ENCODE measurements at places on chromosomes 11 and 22.
A peak's percentile ranks its signal among the peaks of the same experiment; 100 is the strongest.

DNA sequence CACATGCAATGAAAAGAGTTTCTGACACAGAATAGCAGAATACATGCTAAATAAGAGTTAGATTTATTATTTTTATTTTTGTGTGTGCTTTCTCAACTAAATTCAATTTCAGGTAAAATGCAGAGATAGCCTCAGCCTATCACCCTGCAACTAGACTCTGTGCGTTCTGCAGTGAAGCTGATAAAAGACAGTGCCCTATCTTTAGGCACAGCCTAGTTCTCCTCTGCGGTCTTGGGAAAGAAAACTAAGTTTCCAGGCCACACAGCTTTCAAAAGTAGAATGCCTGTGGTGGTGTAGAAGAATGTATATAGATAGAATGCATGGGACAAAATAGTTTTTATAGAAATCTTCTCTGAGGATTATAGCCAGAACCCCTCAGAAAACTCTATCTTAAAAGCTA is 12.0 kb upstream of the MMP1 start:
- DNase-seq = no peak

- DNase-seq = no peak
These were observed 21.5 kb downstream of the IGLL5 start for GRCh38 chr22:22908941-22909604.

DNA sequence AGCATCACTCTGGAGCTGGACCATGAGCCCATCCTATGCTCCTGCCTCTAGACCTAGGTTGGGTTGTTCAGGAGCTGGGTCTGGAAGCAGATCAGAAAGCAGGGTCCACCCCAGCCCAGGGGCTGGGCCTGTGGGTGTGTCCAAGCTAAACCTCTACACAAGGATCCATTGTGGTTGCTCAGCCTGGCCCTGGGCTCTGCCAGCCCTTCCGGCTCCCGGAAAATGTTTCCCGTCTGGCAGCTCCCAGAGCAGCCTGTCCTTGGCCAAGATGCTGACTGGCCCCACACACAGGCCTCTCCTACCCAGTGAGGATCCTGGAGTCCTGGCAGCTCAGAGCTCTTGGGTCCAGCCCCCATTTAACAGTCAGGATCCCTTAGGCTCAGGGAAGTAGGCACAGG is 35.3 kb upstream of the FCHSD2 start:
- no peak for DNase-seq

DNA sequence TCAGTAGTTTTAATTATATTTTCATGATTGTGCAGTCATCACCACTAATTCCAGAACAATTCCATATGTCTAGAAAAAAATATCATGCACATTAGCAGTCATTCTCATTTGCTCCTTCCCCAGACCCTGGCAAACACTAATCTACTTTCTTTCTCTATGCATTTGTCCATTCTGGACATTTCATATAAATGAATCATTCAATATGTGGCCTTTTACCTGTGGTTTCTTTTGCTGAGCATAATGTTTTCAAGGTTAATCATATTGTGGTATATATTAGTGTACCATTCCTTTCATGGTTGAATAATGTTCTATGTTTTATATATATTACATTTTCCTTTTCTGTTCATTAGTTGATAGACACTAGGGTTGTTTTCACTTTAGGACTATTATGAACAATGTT is 811.1 kb upstream of the RAG2 start:
- no peak for DNase-seq

DNA sequence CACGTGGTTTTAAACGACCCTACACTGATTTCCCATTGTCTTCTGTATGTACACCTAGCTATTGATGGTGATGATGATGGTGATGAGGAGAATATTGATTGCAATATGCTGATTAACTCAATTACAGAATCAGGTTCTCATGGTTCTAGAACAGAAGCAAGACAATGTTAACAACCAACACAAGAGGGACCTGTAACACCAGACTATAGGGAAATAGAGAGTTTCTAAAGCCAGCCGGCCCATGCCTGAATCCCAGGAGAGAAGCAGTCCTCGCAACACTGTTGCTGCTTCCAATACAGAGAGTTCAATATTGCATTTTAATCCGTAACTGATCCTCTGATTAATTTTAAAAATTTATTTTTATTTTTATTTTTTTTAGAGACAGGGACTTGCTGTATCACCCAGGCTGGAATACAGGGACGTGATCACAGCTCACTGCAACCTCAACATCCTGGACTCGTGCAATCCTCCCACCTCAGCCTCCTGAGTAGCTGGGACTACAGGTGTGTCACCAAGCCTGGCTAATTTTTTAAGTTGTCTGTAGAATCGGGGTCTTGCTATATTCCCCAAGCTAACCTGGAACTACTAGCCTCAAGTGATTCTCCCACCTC is 22.2 kb upstream of the UBASH3B start:
- peak; percentile 54 for DNase-seq

GRCh38 chr11:109745996-109746625 is 324.1 kb downstream of the C11orf87 start:
- no peak for DNase-seq

- DNase-seq = peak; percentile 79
These were observed at the start of gene SPINDOC for GRCh38 chr11:63813035-63813562. TSS of gene SPINDOC (plus strand) at chr11:63813456. CDS start at chr11:63813687, 231 bp downstream.

DNA sequence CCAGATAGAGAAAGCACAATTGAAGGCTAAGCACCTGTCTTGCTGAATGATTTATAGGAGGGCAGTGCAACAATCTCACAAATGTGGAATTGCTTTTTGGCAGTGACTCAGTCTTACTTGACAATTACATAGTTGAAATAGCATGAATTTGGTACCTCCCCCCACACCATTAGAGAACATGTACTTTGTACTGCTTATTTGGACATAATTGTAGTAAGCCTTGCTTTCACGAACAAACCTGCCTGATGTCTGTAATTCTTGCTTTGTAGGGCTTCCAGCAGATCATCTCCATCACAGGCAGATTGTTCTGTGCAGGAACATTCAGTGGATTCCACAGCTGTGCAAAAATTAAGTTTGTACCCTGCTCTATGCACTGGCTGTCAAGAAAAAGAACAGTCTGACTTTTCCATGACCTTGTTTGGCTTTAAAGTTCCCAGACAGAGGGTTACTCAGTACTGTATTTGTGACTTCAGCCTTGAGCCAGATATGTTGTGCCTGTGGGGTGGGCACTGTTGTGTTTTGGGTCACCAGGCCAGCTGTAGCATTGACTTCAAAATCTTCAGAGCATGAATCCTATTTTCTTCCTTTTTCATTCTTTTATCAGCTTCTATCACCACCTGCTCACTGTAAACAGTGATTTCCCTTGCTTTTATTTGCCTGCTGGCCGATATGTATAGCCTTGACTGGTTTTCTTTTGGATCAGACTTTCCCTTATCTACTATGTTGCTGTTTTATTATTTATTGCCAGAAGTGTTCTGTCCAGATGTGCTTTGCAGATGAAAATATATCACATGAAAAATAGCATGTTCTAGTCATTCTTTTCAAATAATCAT is 941.0 kb upstream of the CHORDC1 start:
- DNase-seq = no peak

DNA sequence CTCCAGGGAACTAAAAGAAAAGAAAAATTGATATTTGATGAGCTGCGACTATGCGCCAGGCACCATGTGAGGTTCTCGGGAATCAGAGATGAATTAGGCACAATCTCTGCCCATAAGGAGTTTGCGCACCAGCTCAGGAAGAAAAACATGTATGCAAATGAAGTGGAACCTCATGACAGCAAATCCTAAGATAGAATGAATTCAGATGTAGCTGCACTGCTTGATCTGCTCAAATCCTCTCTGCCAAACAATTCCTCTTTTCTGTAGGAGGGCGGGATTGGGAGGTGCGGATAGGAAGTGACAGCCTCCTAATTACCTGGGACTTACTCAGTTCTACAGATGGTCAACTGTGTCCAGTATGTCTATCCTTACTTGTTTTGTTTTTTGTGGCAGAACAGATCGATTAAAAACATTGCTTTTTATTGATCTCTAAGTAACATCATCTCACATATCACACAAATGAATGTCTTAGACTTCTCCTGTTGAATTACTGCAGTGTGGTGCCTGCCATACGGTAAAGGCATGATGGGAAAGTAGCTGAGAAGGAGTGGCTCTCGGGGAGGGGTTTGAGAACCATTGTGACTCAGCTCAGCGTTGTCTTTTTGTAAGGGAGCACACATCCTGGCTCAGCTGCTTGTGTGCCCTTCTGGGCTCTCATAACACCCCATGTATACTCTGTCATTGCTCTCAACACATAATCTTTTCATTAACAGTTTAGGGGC is 13.9 kb downstream of the CRTAM start:
- DNase-seq = peak; percentile 38

GRCh38 chr11:36566407-36567053 is 1.3 kb upstream of the RAG1 start:
- DNase-seq = no peak

- no peak for DNase-seq
These were observed 22.6 kb upstream of the TTLL12 start for GRCh38 chr22:43209523-43209890.

- DNase-seq = no peak
These were observed 58.2 kb downstream of the WNT7B start for GRCh38 chr22:45918459-45919370.

DNA sequence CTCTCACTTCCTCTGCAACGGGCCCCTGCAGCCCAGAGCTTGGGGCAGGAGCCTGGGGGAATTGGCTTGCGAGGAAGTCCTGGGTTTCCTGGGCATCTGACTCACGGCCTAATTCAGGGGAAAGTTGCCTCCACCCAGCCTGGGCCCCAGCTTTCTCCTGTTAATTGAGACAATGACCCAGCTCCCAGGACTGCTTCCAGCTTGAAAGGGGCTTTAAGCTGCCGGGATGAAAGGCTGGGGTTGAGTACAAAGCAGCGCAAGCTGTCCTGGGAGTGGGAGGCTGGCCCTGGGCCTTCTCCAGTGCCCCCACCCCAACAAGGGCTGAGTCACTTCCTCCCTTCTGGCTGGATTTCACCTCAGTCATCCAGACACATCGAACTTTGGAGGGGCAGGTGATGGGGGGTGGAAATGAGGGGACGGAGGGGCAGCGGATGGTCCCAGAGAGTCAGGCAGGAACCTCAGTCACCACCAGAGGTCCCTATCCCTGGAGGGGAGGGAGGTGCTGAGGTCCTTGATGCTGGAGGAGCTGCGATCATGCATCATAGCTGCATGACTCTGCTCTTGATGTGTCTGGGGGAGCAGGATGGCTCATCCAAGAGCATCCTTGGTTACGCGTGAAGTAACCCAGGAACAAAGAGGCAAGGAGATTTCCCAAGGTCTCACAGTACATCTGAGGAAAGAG is 30.1 kb upstream of the OAF start:
- no peak for DNase-seq

DNA sequence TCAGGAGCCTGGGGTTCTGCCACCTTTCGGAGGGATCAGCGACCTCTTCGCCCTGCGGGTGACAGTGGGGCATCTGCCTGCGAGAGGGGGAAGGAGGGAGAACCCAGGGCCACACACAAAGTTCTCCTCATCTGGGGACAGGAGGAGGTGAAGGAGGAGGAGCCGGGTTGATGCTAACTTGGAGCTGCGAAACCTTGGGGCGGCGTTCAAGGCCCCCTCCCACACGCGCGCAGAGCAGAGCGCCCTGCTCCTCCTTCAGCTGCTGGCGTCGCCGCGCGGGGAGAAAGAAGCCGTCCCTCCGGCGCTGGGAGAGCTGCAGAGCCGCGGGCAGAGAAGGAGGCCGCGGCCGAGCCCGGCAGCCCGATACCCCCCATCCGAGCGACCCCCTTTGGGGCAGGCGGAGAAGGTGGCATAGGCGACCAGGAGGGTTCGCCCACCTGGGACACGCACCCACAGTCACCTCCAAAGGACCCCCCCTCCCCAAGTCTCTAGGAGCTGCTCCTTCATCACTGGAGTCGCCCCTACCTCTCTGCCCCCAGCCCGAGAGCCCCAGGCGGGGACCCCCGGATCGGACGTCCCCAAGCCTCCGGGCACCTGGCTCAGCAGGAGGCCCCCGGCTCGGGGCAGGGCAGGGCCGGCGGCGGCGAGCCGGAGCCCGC is at the start of gene RASD2:
Gene RASD2 (plus strand): TSS at position 237 of the 659 bp plus-strand sequence. CDS start 5,979 bp downstream, outside the sequence.
- DNase-seq = peak; percentile 51

DNA sequence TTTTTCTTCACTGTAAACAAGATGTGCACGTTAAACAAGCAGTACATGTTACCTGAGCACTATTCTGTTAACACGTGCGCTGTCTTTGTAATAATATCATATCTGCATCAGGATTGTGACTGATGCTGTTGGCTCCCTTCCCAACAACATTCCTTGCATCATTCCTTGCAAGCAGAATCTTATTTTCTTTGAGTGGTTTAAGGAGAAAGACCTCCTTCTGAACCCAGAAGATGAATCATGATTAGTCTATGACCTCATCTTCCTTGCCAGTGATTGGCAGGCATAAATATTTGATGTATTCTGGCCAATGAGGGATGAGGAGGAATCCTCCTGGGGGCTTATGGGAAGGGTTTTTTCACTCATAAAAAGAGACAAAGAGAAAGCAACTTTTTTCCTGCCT is 46.2 kb downstream of the C11orf71 start:
- no peak for DNase-seq

GRCh38 chr11:4393858-4394223 is 339 bp upstream of the TRIM21 start:
- peak; percentile 0 for DNase-seq

DNA sequence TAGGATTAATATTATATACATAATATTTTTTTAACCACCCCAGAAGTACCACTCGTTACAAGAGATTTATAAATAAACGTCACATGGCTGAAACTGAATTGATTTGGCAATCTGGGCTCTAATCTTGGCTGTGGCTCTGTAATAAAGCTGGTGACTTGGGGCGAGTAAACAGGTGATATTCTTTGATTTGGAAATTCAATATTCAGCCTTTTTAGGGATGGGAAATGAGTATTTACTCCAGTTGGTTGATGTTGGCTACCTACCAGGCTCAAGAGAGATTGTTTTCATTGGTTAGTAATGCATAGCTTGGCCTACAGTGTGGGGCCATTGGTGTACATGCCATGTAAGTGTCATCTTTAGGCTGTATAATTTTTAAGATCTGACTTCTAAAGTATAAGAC is 117.7 kb upstream of the SORL1-AS1 start:
- DNase-seq = no peak

GRCh38 chr22:46039535-46039934 is 62.6 kb upstream of the WNT7B start:
- no peak for DNase-seq

- DNase-seq = peak; percentile 5
These were observed 129.9 kb downstream of the KCNC1 start for GRCh38 chr11:17864478-17864941.

GRCh38 chr11:15159085-15159484 is 44.4 kb downstream of the INSC start:
- no peak for DNase-seq

DNA sequence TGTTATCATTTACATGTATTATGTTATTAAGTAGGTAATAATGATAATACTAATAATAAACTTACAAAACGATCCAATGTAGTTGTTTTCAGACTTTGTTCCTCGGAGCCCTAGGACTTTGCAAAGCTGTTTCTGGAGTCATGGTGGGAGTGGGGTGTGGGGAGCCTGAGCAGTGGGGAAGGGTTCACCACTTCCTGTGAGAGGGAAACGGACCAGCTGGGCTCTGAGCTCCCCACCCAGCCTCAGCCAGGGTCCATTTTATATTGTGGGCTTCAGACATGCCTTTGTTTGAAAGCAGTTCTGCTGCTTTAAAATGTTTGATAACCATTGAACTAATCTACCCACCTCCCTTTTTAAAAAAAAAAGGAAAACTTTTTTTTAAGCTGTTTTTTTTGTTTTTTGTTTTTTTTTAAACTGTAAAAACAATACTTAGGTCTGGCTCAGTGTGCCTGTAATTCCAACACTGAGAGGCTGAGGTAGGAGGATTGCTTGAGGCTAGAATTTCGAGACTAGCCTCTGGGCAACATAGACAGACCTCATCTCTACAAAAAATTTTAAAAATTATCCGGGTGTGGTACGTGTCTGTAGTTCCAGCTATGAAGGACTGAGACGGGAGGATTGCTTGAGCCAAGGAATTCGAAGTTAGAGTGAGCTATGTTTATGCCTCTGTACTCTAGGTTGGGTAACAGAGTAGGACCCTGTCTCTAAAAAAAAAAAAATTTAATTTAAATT is 7.0 kb downstream of the SERPING1 start:
- DNase-seq = no peak
